ENCODE measurements at places on chromosomes 5 and 9.

GRCh38 chr5:93327605-93328004, 253.4 kb downstream of the NR2F1-AS1 start:
- no peaks in the 10 kb centered on the region for H3K36me3 ChIP-seq
- H3K4me1 ChIP-seq, result no peaks in the 10 kb centered on the region
- no peak for DNase-seq
- H3K27ac ChIP-seq, result no peak overlapping the region
- no peak overlapping the region for H3K4me3 ChIP-seq

DNA sequence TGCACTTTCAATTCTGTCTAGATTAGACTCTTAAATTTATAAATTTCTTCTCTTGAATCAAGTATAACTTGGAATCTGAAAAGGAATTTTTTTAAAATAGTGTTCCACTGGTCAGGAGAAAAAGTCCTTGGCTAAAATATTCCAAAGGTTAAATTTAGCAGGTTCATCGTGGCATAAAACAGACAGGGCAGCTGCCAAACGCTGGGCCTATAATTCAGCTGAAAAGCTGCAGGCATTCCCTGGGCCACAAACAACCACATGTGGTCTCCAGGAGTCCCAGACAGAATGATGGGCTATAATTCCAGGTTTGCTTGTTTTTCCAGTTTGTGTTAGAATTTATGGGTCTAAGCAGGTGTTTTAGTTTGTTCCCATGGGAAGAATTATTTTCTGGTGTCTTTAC, 71.1 kb upstream of the RETREG1 start:
- no peak for DNase-seq
- no peaks in the 10 kb centered on the region for H3K27me3 ChIP-seq
- no peak overlapping the region for H3K4me3 ChIP-seq

GRCh38 chr9:113790093-113790492, 86.0 kb upstream of the ZNF618 start:
- H3K36me3 ChIP-seq, result no peaks in the 10 kb centered on the region
- H3K4me3 ChIP-seq, result no peak overlapping the region
- no peak overlapping the region for H3K27ac ChIP-seq
- DNase-seq, result no peak
- H3K4me1 ChIP-seq, result no peaks in the 10 kb centered on the region

DNA sequence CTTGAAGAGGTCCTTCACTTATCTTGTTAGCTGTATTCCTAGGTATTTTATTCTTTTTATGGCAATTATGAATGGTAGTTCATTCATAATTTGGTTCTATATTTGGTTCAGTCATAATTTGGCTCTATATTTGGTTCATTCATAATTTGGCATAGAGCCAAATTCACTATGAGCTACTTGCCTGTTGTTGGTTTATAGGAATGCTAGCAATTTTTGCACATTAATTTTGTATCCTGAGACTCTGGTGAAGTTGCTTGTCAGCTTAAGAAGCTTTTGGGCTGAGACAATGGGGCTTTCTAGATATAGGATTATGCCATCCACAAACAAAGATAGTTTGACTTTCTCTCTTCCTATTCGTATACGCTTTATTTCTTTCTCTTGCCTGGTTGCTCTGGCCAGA, 142.2 kb downstream of the PLCXD3 start:
- H3K4me1 ChIP-seq, result no peaks in the 10 kb centered on the region
- H3K27ac ChIP-seq, result no peak overlapping the region
- H3K4me3 ChIP-seq, result no peak overlapping the region
- DNase-seq, result no peak
- H3K27me3 ChIP-seq, result no peaks in the 10 kb centered on the region

DNA sequence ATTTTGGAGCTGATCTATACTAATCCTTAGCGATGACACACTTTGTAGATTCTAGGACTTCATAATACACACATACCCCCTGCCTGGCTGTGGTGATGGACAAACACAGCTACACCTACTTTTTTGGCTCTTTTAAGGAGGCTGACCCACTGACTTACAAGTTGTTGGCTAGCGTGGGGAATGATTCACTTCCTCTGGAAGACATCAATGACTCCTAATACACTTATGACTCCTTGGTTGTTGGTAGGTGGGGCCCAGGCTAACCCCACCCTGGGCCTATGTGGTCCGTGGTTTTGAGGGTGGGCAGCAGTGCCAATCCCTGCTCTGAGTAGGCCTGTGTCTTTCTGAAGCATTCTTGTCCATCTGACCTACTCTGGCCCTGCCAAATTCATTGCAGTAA, 144.4 kb downstream of the SLC12A2 start:
- H3K4me1 ChIP-seq, result no peaks in the 10 kb centered on the region
- H3K27me3 ChIP-seq, result no peaks in the 10 kb centered on the region
- H3K27ac ChIP-seq, result no peak overlapping the region
- no peak for DNase-seq

All from Panc1 (cell line).